NCI-H2029 treated with DMSO at 0.1 percent for 48 hours (cell line): ENCODE measurements at places on chromosomes 5 and 9.

- no peak for DNase-seq
Observed at GRCh38 chr9:122200960-122201595, 27.7 kb downstream of the LHX6 start.

DNA sequence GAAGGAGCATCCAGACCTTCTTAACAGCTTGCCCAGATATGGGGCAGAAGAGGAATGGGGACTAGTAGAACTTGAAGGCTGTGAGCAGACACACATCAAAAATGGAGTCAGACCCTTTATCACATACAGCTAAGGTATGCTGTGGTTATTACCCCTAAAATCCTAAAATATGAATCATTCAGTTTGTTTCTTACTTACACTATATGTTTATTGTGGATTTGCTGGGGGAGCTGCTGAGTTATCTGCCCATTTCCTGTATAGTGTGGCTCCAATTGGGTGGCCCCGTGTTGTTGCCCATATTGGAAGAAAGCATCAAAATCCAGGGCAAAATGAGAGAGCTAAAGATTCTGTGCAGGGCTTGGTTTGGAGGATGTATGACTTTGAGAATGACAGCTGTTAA, 56.9 kb downstream of the AP3S1 start:
- DNase-seq = no peak

DNA sequence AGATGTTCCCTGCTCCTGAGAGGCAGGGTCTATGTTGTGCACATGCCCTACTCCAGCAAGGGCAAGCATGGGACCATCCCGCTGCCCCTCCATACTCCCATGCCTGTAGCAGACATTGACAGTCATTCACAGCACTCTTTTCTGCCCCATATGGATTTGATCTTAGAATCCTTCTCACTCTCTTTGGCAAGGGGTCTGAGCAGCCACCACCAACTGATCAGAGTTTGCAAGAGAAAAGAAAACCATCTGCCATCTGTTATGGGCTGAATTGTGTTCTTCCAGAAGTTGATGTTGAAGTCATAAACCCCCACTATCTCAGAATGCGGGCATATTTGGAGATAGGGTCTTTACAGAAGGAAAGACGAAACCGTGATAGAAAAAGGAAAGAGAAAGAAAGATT, 315.1 kb upstream of the CLINT1 start:
- DNase-seq = no peak

- no peak for DNase-seq
Observed at GRCh38 chr9:7376833-7377232, 422.7 kb downstream of the DMAC1 start.

GRCh38 chr5:180817893-180818674, 15.5 kb upstream of the MGAT1 start:
- no peak for DNase-seq

GRCh38 chr5:136242136-136242535, 49.2 kb upstream of the SMIM32 start:
- no peak for DNase-seq

DNA sequence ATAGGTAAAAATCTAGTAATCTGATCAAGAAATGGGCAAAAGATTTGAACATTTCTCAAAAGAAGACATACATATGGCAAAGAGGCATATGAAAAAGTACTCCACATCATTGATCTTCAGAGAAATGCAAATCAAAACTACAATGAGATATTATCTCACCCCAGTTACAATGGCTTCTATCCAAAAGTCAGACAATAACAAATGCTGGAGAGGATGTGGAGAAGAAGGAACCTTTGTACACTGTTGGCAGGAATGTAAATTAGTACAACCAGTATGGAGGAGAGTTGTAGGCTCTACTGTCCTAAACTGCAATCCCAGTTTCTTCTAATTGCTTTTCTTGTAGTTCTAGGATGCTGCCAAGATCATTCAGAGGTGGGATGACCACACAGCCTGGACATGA, 193.5 kb upstream of the RFX3 start:
- no peak for DNase-seq

DNA sequence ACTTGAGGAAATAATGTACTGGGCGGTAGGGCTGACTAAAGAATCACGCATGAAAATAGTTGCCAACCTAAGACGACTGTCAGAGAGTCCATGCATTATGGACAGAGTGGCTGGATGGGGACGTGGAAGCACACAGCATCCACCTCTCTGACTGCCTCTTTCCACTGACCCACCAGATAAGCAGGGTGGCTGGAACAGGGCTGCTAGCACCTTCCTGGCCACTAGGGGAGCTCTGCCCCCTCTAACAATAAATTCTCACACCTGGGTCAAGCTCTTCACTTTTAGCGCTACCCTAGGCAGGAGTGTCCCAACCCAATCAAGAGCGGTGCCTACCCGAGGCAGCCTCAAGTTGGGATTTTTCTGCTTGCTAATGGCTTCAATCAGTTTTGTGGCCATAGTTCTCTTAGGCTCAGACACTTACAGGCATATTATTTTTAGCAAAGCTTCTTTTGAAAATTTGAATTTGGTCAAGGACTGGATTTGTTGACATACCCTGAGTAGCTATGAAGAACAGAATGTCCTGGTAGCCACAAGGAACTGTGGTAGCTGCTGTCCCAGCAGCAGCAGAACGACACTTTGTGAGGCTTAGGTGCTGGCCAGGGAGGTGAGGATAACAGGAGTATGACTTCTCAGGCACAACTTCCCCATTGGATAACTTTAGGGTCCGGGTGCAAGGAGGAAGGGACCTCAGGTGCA, 6.9 kb upstream of the TPM2 start:
- DNase-seq = peak; percentile 34

DNA sequence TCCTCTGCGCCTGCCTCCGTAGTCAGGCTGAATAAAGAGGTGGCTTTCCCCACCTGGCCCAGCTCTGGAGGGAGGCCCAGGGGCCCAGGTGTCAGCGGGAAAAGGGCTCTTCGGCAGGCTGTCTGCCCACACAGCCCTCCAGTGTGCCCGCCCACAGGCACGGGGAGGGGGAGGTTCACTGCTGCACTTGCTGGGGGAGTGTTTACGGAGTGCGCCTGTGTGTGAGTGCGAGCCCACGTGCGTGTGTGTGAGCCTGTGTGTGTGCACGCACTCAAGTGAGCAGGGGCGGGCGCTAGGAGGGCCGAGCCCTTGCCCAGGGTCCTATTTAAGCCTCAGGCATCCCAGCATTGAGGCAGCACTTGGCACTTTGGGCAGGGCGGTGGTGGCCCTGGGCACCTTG, 10.9 kb downstream of the DNLZ start:
- DNase-seq = peak; percentile 16

DNA sequence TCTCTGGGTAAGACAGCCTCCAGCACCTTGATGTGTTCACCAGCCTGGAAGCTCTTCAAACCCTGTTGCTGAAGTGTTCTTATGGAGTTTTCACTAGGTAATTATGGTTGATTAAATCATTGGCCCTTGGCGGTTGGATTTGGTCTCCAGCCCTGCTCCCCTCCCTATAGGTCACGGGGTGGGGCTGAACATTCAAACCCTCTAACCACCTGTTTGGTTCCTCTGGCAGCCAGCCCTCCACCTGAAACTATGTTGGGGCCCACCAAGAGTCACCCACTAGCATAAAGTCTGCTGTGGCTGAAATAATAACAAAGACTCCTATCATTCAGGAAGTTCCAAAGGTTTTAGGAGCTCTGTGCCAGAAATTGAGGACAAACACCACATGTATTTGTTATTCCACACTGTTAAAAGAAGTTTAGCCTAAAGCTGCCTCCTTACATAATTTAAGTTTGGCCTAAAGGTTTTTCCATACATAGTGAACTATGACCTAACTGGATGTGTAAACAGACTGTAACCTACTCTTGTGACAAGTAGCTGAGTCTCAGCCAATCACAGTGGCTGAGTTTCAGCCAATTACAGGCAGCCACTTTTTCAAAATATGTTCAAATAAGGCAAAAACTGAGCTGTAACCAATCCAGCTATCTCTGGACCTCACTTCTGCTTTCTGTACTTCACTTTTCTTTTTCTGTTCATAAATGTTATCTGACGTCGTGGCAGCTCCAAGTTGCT, 34.8 kb downstream of the TMEM252 start:
- no peak for DNase-seq

DNA sequence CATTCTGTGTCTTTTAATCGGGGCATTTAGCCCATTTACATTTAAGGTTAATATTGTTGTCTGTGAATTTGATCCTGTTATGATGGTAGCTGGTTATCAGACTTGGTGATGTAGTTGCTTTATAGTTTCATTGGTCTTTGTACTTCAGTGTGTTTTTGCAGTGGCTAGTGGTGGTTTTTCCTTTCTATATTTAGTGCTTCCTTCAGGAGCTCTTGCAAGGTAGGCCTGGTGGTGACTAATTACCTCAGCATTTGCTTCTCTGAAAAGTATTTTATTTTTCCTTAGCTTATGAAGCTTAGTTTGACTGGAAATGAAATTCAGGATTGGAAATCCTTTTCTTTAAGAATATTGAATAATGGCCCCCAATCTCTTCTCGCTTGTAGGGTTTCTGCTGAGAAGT, 156.9 kb downstream of the CNTLN start:
- DNase-seq = no peak

DNA sequence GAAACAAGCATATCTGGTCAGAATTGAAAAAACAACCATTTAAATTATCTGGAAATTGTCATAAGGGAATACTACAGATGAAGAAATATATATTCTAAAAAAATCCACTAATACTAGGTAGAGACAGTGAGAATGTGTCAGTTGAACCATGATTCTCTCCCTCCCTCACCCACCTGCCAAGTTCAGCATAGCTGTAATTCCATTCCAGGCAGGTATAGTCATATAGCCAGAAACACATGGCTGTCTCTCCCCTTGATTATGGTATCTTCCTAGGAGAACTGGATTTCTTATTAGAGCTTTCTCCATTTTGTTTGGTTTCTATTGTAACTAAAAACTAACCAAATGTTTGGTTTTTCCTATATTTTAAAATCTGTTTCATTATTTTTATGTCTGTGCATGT, 509.2 kb downstream of the CDH10 start:
- no peak for DNase-seq

DNA sequence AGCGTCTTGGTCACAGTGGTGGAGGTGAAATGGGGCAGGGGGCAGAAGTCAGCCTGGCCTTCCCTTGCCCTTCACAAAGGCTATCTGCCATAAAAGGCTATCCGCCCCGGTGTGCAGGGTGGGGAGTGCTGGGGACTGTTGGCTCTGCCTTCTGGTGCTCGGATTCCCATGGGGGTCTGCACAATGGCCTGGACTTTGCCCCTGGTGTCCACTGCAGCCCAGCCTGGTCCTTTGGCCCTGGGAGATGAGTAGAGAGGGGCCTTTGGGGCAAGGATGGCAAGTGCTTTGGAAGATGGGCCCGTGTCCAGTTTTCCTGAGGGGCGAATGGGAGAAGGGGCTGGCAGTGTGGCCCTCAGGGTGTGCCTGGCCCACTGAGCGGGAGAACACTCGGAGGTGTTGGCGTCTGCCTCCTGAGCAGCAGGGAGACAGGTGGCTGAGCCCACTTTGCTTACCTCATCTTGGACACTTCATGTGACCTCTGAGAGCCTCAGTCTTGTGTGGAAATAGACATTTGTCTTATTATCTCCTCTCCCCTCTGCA, 69.9 kb downstream of the HSPA4 start:
- no peak for DNase-seq

DNA sequence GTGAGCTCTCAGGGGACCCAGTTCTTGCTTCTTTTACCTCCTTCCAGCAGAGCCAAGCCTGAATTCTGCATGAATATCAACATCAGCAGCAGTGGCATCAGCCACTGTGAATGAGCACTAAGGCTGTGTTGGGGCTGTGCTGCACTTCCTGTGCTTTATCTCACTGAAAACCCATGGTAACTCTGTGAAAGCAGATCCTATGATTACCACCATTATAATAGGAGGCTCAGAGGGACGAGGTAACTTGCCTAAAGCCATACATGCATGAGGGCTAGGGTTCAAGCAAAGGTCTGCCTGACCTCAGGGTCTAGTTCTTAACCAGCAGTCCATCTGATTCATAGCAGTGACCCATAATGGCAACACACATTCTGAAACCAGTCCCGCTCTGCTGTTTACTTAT, 60.5 kb upstream of the RAPGEF1 start:
- DNase-seq = no peak

- no peak for DNase-seq
Observed at GRCh38 chr9:132288966-132289365, 65.8 kb downstream of the SETX start.

GRCh38 chr9:8961186-8961851, 1161.7 kb upstream of the DMAC1 start:
- DNase-seq = no peak

- no peak for DNase-seq
Observed at GRCh38 chr5:849651-850301, 1.0 kb downstream of the ZDHHC11 start.

DNA sequence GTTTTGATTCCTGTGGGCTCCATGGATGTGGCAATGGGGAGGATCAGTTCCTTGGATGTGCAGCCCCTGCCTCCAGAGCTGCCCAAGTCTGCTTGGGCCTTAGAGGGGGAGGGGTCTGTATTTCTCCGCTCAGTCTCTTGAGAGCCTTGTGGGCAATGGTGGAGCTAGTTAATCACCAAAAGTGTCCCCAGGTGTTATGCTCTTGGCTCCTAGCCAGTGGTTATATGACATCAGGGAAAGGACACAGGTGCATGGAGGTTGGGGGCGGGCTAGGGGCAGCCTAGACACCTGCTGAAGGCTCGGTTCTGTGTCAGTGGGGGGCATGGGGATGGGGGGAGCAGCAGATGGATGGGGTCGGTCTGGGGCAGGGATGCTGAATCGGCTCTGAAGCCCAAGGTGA, 12.4 kb upstream of the ARAP3 start:
- peak; percentile 31 for DNase-seq
